ENCODE measurements at places on chromosomes 7 and 10.

GRCh38 chr10:132805599-132805998 is 19.7 kb upstream of the NKX6-2 start:
- DNase-seq: no peak

- DNase-seq: peak; percentile 47
These were observed 41.8 kb downstream of the ASZ1 start for GRCh38 chr7:117385363-117386109.

DNA sequence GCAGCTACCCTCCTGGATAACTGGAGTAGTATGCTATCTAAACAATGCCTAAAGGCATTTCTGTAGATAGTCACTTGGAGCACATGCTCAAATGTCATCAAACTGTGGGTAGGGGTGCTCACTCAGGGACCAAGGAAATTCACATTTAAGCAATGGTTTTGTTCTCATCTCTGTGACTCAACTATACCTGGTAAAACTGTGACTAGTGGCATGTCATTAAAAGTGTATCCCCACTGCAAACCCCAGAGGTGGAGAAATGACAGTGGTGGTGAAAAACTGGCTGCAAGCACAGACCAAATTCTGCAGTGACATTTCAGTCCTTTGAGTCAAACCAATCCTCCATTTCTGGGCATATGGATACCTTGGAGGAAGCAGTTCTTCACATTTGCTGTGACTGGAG is 134.2 kb upstream of the EFCAB10 start:
- DNase-seq: no peak

GRCh38 chr10:127976286-127976685 is 69.4 kb downstream of the PTPRE start:
- no peak for DNase-seq

- peak; percentile 71 for DNase-seq
These were observed 14.7 kb upstream of the CAMK2G start for GRCh38 chr10:73889014-73889413.

- no peak for DNase-seq
These were observed 90.3 kb upstream of the DDC start for GRCh38 chr7:50655490-50655889.

- DNase-seq: no peak
These were observed 200.2 kb downstream of the ELMO1 start for GRCh38 chr7:37248396-37248861.

DNA sequence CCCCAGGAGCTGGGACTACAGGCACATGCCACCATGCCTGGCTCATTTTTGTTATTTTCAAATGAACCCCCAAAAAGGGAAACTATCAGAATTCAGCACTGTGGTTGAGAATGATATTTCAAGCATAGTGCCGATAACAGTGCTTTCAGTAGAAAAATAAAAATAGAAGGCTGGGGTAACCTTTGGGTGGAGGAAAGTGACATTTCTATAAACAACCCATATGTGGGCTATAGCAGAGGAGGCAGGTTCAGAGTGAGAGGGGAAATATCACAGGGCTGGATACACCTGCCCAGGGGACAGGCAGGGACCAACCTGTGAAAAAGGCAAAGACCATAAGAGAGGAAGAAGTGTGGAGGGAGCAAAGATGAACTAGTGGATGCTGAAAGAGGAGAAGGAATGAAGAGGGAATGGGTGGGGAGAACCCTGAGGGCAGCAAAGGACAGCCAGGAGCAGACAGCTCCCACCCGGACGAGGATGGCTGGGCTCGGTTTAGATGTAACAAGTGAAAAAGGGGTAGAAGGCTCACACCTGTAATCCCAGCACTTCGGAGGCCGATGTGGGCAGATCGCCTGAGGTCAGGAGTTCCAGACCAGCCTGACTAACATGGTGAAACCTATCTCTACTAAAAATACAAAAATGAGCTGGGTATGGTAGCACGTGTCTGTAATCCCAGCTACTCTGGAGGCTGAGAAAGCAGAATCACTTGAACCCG is 56.5 kb downstream of the MAP3K8 start:
- no peak for DNase-seq

DNA sequence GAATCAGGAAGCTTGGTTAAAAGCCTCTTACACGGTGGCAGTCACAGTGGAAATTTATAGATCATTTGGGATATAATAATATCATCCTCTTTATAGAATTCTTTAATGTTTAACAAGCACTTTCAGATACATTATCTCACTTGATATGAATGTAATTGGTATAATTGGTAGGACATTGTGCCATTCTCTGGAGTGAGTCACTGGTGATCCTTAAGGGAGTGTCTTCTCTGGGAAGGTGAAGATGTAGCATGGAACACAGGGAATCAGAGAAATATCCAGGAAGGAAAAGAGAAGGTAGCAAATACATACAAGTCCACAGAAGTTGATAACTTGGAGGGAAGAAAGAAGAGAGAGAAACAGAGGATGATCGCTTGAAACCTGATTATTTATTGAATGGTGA is 9.8 kb downstream of the PTPRZ1 start:
- no peak for DNase-seq

DNA sequence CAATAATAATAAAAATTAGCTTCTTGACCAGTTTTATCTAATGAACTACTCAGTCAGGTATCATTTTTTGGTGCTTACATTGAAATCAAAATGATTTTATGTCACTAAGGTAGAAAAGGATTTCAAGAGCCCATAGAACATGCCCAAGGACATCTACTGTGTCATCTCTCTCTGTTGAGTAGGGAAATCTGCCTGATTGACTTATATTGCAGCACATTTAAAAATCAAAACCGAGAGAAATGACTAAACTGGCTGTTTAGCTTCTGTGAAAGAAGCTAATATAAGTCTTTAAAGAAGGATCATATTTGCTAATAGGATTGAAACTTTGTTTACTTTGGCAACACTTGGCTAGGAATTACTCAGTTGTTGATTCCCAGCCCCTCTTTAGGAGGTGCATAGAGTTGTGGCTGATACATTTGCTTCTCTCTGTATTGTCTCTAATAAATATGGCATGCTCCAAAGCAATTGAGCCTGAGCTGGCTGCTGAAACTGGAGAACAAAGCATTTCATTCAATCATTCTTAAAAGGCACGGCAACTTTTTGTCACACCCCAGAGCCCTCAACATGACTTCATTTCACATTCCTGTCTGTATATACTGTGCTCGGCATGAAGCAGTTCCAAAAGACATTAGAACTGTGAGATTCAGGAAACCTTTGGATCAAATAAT is 1096.9 kb upstream of the POT1 start:
- DNase-seq: peak; percentile 32

DNA sequence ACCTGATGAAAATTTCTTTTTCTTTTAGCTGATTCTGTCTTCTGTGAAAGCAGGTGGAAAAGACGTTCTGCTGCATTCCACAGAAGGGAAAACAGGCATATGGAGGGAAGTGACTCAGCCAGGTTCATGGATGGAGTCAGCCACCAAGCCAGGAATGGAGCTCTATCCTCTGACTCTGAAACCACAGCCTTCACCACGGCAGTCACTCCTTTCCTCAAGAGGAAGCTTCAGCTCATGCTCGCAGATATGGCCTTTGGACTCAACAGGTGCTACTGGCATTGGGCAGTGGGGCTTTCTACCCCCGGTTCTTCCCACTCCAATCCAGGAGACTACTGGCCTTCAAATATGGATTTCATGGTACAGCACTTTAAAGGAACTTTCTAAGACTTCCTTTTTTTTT is 11.5 kb upstream of the PLAU start:
- DNase-seq: no peak

GRCh38 chr7:11373546-11374142 is 400.0 kb downstream of the PHF14 start:
- no peak for DNase-seq

GRCh38 chr10:21720090-21720489 is 186.1 kb downstream of the MLLT10 start:
- DNase-seq: no peak

- DNase-seq: no peak
These were observed 46.9 kb upstream of the WIPI2 start for GRCh38 chr7:5143106-5143505.

DNA sequence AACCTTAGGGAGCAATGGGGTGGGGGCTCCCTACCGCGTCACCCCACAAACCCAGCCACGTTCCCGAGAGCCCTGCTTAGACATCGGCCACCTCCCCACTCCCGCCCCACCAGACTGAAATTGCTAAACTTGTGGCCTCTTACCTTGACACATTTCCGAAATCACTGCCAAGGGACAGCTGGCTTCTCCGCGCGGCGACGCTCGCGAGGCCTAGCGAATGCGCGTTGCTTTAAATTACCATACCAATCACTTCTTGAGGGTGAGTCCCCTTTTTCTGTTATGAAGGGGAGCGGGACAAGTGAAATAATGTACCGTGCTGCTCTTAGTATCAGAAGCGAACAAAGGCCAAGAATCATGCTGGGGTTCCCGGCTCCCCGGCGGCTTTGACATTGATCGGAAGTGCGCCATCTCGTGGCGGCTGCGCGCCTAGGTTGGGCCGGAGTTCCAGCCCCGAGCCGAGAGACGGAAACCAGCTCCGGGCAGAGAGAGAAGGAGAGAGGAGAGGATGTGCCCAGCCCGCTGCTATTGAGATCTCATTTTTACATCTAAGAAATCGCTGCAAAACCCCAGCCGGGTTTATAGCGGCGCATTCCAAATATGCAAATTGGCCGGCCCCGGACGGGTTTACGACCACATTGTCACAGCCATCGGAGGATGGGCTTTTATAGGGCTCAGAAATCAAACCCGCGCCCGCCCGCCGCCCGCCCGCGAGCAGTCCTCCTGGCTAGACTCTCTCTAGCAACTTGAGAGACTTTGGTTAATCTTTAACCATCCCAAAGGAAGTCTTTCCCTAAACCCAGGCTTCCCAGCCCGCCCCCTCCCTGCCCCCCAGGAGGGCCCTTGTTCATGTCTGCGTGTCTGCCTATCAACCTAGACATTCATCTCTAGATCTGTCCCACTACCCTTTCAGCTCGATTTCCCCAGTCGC is 5.3 kb downstream of the HOXA11 start:
- no peak for DNase-seq

DNA sequence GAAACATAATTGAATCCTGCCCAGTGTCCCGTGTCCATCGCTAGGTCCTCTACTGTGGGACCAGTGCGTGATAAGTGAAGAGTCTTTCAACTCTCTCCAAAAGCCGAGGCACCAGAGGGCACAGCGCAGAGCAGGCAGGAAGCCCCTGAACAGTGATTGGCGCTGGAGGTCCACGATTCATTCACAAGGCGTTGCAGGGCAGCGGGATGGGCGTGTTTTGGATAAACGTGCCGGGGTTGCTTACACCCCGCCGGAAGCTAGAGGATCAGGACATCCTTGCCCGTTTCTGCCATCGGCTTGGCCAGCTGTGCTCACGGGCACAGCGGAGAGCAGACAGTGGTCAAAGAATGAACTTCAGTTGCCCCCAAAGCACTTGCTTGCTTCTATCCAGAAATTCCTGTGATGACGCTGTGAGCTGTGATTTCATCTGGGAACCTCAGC is 86.0 kb upstream of the PFKP start:
- DNase-seq: no peak

DNA sequence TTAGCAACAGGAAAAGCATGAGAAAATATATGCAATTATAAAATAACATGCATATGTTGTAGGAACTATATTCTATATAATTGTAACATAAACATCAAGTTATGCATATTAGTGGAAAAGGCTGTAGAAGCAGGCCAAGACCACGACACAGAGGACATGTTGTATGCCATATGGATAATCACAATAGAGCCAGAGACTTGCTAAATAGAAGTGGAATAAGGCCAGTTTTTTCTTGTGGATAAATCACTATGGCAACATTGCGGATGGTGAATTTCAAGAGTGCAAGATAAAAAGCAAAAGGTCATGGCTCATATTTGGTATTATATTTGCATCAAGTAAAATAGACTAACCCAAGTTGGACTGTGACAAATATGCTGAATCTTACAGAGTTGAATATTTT is 93.0 kb downstream of the PCDH15 start:
- DNase-seq: no peak

All from DMS79 treated with DMSO at 0.1 percent for 48 hours (cell line).